ENCODE measurements at places on chromosomes 12 and 14.

DNA sequence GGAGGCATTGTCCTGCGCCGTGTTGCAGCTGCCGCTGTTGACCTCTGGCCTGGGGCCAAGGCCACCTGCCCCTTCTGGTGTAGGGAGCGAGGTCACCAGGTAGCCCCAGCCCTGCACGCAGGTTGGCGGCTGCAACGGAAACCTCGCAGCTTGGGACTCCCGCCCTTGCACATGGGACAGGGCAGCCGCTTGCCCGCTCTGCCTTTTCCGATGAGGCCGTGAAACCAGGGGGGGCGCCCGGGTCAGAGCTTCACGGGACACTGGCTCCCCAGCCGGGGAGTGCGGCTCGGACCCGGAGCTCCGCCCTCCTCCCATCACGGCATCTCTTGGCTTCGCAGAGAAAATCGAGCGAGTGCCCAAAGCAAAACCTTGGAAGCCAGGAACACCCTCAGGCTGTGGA is 25.4 kb downstream of the DNAH10 start:
- no peak for DNase-seq

- no peak for DNase-seq
Measured at GRCh38 chr12:89372584-89373370, 20.5 kb upstream of the DUSP6 start.

GRCh38 chr12:115174920-115175319 is 490.9 kb upstream of the TBX3 start:
- no peak for DNase-seq

DNA sequence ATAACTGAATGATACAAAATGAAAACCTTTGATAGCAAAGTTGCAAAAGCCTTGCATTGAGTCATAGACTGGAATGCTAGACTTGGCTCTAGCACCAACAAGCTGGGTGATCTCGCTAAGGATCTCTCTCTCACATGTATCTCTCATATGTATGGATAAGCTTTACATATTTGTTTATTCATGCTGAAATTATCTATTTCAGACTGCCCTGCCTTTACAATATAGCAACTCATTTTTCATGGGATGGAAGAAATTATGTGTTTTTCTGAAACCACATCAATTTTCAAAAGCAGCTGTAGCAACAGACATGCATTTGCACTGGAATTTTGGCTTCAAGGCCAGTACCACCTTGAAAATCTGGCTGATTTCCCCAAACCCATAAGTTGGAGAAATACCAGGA is 11.4 kb downstream of the RERG start:
- no peak for DNase-seq

DNA sequence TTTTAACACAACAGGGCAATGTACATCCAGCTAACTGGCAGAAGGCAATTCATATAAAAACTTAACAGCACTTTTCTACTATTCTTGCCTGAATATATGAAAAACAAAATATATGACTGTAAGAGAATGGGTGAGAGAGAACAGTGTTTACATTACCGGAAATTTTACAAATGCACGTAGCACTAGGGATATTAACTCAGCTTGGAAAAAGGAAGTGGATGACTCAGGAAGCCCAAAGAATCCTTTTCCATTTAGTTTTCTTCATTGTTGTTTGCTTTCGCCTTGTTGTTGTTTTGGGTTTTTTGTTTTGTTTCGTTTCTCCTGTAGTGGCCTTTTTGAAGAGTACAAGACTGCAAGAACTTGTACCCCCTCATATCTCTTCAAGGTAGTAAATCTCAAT is 295.5 kb downstream of the EGLN3 start:
- no peak for DNase-seq

GRCh38 chr14:102736956-102737355 is 40.3 kb upstream of the TRAF3 start:
- DNase-seq = no peak

DNA sequence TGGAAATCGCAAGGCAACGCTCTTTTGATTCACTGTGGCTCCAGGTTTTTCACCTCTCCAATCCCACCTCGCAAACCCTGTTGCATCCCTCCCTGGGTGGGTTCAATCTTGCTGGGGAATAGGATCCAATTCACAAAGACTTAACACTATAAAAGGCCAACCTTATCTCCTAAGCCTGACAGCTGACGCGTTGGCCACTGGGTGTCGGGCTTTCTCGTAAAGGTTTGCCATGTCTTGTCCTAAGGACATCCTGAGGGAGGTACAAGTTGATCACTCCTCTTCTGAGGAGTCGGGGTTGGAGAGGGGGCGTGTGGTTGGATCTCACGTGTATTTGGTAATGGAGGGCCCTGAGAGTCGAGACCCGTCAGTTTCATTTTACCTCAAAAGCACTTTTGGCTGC is 112.6 kb upstream of the FZD10 start:
- no peak for DNase-seq

DNA sequence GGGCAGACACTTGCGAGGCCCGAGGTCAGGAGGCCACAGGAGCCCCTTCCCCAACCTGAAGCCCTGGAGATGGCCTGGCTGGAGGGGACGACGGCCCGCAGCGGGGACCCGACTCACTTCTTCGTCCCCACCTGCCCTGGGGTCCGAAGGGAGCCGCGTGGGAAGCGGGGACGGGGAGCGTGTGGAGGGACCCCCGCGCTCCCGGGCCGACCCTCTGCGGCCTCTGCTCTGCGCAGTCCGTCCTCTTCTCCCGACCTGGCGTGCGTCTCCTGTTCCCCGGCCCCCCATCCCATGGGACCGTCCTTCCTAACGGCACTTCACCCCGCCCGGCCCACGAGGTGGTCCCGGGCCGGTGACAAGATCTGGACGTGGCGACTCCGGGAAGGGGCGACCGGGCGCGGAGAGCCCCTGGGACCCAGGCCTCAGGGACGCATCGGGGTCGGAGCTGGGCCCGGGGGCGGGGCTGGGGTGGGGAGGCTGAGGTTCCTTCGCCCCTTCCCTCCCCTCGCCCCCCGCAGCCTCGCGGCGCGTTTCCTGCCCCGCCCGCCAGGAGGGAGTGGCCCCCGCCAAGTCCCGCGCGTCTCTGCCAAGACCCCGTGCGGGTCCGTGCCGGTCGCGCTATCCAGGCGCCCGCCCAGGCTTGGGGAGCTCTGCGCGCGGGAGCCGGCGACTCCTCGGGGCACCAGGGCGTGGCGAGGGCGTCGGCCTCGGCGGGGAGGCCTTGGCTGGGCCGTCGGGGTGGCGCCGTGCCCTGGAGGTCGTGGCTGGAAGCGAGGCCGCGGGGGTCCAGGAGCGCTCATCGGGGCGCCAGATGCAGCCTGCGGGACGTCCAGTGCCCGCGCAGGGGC is 97.1 kb downstream of the TNFAIP2 start:
- DNase-seq = no peak
